ENCODE measurements at places on chromosomes 5 and 9. TPM values are rescaled to one million over a fixed set of nuclear protein-coding genes. Genes with fewer than 3 reads are reported as not detected.

Gene C9
- total RNA-seq = not detected

Gene SUSD3
- total RNA-seq = 1.5 TPM

DNA sequence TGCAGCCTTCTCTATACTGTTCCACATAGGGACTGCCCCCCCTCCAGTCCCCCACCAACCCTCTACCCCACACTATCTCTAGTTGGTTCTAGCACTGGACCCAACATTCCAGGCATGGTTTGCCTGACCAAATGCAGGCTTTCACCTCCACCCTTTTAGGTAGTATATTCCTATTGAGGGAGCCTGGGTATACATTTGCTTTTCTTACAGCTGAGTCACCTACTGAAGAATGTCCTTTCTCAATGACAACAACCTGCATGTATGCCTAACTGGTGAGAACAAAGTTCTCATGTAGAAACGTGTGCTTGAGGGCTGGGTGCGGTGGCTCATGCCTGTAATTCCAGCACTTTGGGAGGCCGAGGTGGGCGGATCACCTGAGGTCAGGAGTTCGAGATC, 8.2 kb downstream of the TNIP1 start:
- ATAC-seq = no peak

DNA sequence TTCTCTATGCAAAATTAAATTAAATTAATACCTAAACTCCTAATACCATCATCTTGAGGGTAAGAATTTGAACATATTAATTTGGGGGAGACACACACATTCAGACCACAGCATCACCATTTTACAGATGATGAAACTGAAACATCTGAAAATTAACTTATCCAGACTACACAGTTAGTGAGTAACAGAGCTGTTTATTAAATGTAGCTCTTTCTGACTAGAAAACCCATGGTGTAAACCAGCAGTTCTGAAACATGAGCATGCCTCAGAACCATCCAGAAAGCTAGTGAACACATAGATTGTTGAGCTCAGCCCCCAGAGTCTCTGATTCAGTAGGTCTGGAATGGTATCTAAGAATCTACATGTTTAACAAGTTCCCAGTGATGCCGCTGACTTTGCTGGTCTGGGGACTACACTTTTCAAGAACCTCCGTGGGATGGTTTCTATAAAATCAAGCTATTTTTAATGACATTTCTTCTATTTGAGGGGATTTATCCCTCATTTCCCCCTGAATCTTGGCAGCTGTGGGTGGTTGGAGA, 113.5 kb downstream of the RORB start:
- no peak for ATAC-seq

GRCh38 chr5:153678617-153679329, 188.3 kb downstream of the GRIA1 start:
- no peak for ATAC-seq

Data from gastroesophageal sphincter (tissue), 4 donors.